ENCODE measurements at places on chromosomes 2 and 18.
A peak's percentile ranks its signal among the peaks of the same experiment; 100 is the strongest.

- H3K27me3 ChIP-seq = no peaks in the 10 kb centered on the region
- no peak overlapping the region for H3K4me3 ChIP-seq
- no peaks in the 10 kb centered on the region for H3K36me3 ChIP-seq
- no peaks in the 10 kb centered on the region for H3K4me1 ChIP-seq
Observed at GRCh38 chr18:22974707-22975106, 41.6 kb downstream of the RBBP8 start.

- H3K4me3 ChIP-seq = no peak overlapping the region
- no peak overlapping the region for H3K27ac ChIP-seq
- H3K4me1 ChIP-seq = peaks cover 19% of the 10 kb centered on the region
- no peak for DNase-seq
Observed at GRCh38 chr2:11833601-11834000, 87.2 kb downstream of the LPIN1 start.

GRCh38 chr18:6561862-6562291 is 147.2 kb upstream of the L3MBTL4 start:
- H3K4me3 ChIP-seq = no peak overlapping the region
- H3K36me3 ChIP-seq = no peaks in the 10 kb centered on the region
- peak overlapping the region; percentile 61 for H3K27ac ChIP-seq
- no peaks in the 10 kb centered on the region for H3K27me3 ChIP-seq

DNA sequence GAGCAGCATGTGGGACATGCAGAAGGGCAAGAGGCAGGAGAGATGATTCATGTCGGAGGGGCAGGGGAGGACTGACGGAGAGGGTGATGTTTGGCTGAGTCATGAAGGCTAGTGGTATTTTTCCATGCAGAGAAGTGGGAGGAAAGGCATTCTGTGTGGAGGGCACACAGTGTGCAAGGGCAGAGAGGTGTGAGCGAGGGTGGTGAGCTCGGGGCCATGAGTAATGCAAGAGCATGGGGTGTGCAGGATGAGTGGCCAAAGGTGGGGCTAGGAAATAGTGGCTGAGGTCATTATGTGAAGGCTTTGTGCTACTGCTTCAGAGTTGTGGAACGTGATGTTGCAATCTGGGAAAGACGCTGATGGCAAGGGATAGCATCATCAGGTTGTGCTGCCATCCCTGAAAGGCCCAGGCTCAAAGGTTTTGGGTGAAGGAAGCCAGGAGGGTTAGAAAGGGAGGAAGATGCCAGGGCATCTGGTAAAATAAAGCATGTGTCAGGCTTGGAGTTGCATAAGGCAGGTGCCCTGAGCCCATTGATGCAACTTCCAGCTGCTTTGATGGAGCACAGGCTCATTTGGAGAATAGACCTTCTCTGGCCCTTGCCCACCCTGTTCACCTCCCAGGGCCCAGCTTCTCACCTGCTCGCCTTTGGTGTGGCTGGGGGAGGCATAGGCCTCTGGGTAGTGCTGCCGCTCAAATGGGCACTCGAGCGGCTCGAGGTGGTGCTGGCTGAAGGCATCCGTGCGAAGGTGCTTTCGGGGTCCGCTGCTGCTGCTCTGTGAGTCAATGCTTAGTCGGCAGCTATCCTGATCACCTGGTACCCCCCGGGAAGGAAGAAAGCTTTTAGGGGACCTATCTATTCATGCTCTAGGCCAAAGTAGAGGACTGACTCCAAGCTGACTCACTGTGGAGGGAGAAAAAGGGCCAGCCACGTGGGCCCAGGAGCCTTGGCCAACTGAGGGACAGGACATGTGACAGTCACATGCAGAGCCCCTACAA is 37.5 kb downstream of the PAX8 start:
- peaks cover 31% of the 10 kb centered on the region for H3K4me1 ChIP-seq
- H3K27ac ChIP-seq = peak overlapping the region; percentile 90
- peaks cover 6% of the 10 kb centered on the region for H3K36me3 ChIP-seq
- H3K27me3 ChIP-seq = no peaks in the 10 kb centered on the region

GRCh38 chr2:31347319-31347718 is 67.2 kb downstream of the XDH start:
- H3K36me3 ChIP-seq = peaks cover 3% of the 10 kb centered on the region
- H3K4me1 ChIP-seq = no peaks in the 10 kb centered on the region
- no peaks in the 10 kb centered on the region for H3K27me3 ChIP-seq
- no peak for DNase-seq
- H3K4me3 ChIP-seq = no peak overlapping the region

- no peak for DNase-seq
- no peak overlapping the region for H3K27ac ChIP-seq
- H3K4me3 ChIP-seq = no peak overlapping the region
- H3K4me1 ChIP-seq = peaks cover 12% of the 10 kb centered on the region
Observed at GRCh38 chr18:74796841-74797576, 199.3 kb downstream of the ZNF407 start.

DNA sequence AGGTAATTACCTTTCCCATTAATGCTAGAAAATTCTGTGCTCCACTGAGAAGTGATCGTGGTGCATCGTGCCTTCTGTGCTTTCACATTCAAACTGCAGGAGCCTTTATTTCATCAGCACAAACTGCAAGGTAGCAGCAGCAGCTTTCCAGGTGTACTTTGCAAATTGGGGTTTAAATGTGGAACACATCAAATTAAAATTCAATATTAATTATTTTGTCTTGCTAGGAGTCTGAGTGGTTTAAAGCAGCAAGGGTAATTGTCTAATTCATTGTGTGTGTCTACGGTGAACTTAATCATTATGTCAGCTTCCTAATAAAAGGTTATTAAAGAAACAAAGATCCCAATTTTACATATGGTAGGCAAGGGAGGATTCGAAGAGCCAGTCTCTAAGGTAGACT is 180.8 kb upstream of the ATP5MC3 start:
- H3K27ac ChIP-seq = no peak overlapping the region
- no peak for DNase-seq
- no peak overlapping the region for H3K4me3 ChIP-seq

DNA sequence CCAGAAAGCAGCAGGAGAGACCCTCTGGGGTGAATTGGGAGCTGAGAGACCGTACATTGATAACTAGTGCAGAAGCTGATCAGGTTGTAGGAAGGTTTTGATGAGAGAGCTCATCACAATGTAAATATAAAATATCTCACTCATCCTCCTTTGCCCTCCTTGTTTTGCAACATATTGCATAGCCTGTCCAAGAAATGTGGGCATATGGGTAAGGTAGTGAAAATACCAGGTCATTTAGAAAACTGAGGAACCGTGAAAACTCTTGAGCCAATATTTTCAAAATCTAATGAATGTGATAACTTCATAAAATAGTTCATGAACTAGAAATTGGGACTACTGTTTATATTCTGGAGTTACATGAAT is 31.4 kb downstream of the C18orf54 start:
- no peak overlapping the region for H3K4me3 ChIP-seq
- H3K27me3 ChIP-seq = no peaks in the 10 kb centered on the region
- H3K4me1 ChIP-seq = no peaks in the 10 kb centered on the region

GRCh38 chr18:36638224-36638623 is 190.6 kb downstream of the TPGS2 start:
- H3K36me3 ChIP-seq = no peaks in the 10 kb centered on the region
- no peaks in the 10 kb centered on the region for H3K4me1 ChIP-seq
- H3K27me3 ChIP-seq = no peaks in the 10 kb centered on the region
- DNase-seq = no peak
- H3K27ac ChIP-seq = no peak overlapping the region
- H3K4me3 ChIP-seq = no peak overlapping the region

DNA sequence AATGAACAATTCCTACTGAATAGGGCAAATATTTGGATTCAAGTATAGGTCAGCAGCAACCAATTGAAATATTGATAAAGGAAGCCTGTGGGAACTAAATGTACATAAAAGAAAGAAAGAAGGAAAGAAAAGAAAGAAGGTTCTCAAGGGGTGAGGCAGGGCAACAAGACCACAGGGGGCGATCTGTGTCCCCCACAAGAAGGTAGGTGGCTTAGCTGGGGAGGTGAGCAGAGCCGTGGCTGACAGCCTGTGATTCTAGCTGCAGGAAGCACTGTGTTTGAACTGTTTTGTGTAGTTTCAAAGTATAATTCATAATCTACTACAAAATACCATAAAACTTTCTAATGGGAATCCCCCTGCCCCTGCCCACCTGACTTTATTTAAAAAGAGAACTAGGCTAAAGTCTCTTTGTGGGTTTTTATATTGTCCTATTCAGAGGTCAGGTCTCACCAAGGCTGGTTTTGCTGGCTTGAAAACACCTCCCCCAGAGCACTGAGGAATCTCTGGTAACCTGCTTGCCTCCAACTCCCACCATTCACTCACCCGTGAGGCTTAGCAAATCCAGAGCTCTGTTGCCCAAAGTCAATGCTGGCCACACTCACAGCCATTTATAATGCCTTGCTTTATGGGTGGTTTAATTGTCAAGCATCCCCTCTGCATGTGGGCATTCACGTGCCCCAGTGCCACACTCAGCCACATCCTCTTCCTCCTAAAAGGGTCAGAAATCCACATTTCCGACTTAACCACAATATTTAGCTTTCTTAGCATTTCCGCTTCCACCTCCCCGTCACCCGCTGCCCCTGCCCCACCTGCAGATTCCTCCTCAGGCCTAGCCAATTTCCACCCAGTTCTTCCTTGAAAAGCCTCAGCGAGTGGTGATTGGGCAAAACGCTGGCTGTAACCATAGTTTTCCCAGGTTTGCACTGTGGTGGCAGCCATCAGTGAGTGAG is 36.4 kb upstream of the LMAN1 start:
- H3K4me1 ChIP-seq = no peaks in the 10 kb centered on the region
- H3K36me3 ChIP-seq = no peaks in the 10 kb centered on the region
- H3K4me3 ChIP-seq = no peak overlapping the region

GRCh38 chr2:26355038-26355995 is 8.7 kb upstream of the ADGRF3 start:
- H3K36me3 ChIP-seq = no peaks in the 10 kb centered on the region
- peak overlapping the region; percentile 82 for H3K27ac ChIP-seq
- no peak overlapping the region for H3K4me3 ChIP-seq
- DNase-seq = no peak

- H3K27ac ChIP-seq = no peak overlapping the region
- H3K27me3 ChIP-seq = no peaks in the 10 kb centered on the region
- no peak for DNase-seq
- no peaks in the 10 kb centered on the region for H3K36me3 ChIP-seq
Observed at GRCh38 chr2:50344509-50345106, 687.3 kb downstream of the NRXN1 start.

DNA sequence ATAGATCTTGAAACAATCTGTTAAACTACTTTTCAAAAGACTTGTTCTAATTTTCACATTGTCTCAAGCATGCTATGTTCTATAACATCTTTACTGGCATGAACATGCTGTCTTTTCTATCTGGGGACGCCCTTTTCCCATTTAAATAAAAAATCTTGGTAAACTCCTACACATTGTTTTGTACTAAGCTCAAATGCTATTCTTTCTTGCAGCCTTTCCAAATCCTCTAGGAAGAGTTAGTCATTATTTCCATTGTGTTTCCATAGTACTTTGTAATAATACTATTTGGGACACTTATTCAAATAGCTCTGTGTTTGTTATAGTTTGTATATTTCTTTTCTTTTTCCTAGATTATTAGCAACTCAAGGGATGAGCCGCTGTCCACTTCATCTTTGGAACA is 828.6 kb upstream of the FSHR start:
- H3K36me3 ChIP-seq = no peaks in the 10 kb centered on the region
- no peak overlapping the region for H3K27ac ChIP-seq

GRCh38 chr2:108278631-108279030 is 10.1 kb upstream of the SULT1C2 start:
- no peak overlapping the region for H3K27ac ChIP-seq
- H3K4me1 ChIP-seq = no peaks in the 10 kb centered on the region
- no peak overlapping the region for H3K4me3 ChIP-seq
- no peaks in the 10 kb centered on the region for H3K36me3 ChIP-seq
- DNase-seq = no peak
- H3K27me3 ChIP-seq = no peaks in the 10 kb centered on the region
